ENCODE measurements at places on chromosomes 11 and 22.

GRCh38 chr11:102237096-102237735 is 80.1 kb upstream of the BIRC3 start:
- no peak for DNase-seq

DNA sequence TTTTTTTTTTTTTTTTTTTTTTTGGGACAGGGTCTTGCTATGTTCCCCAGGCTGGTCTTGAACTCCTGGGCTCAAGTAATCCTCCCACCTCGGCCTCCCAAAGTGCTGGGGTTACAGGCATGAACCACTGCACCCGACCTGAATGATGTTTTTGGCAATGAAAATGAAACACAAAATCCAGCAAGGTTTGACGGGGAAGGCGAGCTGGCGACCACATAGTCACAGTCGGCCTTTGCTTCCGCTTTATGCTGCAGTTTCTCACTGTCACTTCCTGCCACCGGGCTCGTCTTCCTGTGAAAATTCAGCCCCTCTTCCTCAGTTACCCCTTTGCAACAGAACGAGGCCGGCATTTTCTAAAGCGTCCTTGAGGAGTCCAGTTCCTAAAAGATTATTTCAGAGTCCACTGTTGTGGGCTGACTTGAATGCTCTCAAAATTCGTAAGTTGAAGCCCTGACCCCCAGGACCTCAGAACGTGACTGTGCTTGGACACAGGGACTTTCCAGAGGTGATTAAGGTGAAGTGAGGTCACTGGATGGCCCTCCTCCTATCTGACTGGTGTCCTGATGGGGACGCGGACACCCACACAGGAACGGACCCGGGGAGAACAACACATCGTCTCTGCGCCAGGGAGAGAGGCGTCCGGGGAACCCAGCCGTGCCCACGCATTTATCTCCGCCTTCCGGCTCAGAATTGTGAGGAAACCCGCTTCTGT is 2.9 kb upstream of the BID start:
- no peak for DNase-seq

DNA sequence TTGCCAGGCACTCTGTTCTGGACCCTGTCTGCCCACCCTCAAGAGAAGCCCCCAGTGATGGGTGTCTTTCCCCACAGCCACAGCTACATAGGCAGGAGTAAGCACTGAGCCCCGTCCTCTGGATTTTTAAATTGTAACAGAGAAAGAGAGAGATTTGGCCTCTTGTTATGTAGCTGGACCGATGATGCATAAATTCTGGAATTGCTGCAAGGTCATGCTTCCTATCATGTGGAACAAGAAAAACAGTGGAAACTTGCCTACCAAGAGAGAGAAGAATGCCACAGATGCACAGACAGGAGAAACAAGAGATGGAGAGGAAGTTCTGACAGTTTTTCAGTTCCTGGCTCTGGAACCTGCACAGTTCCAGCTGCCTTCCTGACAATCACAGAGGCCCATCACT is 150.2 kb downstream of the ETS1 start:
- DNase-seq = no peak

DNA sequence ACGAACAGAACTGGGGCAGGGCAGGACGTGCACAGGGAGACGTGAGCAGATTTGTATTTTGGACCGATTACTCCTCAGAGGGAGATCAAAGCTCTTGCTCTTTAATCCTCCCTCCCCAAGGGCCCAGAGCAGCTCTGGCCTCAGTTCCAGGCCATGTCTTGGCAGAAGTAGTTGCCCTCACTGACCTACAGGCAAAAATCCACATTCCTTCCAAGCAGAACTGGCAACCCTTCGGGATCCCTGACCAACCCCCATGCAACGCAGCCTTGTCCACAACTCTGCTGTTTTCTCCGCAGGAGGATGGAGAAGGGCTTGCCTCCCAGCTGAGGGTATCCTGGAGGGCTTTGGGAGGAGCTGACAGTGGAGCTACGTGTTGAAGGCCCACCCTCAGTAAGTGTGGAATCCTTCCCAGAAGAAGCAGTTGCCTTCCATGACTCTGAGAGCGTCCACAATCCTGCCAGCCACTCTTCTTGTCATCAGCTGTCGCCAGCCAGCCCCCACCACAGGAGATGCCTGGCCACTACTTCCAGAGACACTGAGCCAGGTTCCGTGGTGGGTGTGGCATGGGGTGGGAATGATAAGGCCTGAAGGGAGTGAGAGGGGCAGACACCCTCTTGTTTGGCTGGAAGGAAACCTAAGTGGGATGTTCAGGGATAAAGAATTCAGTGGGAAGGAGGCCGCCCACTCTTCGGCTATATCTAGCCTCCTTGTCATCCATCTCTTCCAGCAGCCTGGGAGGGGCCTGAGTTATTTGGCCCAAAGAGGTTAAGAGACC is 68.1 kb downstream of the PDE2A start:
- peak; percentile 45 for DNase-seq

GRCh38 chr11:100671471-100671870 is 15.6 kb upstream of the ARHGAP42 start:
- no peak for DNase-seq

DNA sequence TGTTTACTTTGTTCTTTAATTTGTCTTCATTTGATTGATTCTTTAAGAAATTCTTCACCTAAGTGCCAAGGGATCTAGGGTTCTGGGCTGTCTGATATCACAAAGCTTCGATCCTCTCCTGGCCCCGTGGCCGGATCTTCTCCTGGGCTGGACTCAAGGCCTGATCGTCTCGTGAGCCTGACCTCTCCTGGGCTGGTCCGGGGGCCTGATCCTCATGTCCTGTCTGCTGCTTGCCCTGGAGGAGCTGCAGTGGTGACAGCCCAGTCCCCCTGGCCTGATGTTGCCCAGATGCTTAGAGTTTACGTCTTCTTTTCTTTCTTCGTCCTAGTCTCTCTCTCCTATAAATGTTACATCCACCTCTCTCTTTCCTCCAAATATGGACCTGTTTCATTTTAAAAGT is 3.3 kb downstream of the NADSYN1 start:
- no peak for DNase-seq

GRCh38 chr11:128728767-128729587 is 35.1 kb downstream of the FLI1 start:
- DNase-seq = no peak

GRCh38 chr11:107706531-107706930 is 5.3 kb downstream of the SLN start:
- DNase-seq = no peak

GRCh38 chr11:20249796-20250195 is 89.5 kb upstream of the DBX1 start:
- DNase-seq = no peak

- DNase-seq = no peak
Observed at GRCh38 chr11:128522943-128523518, 64.3 kb downstream of the ETS1 start.

GRCh38 chr11:63375434-63375833 is 5.8 kb downstream of the SLC22A9 start:
- DNase-seq = no peak

DNA sequence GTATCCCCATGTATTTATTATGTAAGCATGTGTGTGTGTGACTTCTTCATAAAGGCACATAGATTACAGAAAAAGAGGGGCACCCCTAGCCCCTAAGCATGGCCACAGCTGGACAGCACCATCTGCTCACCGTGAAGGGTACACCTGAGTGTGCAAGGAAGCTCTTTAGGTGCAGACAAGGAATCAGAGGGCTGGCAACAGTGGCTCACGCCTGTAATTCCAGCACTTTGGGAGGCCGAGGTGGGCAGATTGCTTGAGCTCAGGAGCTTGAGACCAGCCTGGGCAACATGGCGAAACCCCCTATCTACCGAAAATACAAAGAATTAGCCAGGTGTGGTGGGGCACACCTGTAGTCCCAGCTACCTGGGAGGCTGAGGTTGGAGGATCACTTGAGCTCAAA is 56.3 kb downstream of the DGCR2 start:
- DNase-seq = no peak

- no peak for DNase-seq
Observed at GRCh38 chr11:31757260-31757835, 53.8 kb downstream of the PAX6 start.

DNA sequence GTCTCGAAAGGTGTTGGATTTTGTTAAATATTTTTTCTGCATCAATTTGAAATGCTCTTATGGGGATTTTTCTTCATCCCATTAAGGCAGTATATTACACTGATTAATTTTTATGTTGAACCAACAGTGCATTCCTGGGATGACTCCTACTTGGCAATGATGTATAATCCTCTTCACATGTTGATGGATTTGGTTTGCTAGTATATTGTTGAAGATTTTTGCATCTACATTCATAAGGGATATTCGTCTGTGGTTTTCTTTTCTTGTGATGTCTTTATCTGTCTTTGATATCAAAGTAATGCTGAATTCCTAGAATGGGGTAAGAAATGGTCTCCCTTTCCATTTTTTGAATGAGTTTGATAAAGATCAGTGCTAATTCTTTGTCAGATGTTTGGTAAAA is 18.7 kb upstream of the SLC35C1 start:
- DNase-seq = no peak

GRCh38 chr22:19916941-19917340 is 24.6 kb upstream of the COMT start:
- DNase-seq = no peak

DNA sequence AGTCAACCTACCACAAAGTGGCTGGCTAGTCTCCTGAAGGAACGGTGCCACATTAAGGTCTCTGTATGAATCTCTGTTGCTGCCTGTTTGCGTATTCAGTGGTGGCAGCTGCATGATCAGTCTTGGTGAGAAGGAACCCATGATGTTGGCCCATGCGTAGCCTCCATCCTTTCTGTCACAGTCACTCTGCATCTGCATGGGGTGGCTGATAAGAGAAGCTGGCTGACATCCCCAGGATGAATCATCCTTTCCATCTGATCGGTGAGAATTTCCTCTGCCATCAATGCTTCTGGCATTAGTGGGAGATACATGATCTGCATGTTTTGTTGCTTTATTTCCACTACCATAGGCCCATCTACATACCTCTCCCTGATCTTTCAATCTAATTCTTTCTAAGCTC is 199.0 kb upstream of the NECTIN1 start:
- DNase-seq = no peak

DNA sequence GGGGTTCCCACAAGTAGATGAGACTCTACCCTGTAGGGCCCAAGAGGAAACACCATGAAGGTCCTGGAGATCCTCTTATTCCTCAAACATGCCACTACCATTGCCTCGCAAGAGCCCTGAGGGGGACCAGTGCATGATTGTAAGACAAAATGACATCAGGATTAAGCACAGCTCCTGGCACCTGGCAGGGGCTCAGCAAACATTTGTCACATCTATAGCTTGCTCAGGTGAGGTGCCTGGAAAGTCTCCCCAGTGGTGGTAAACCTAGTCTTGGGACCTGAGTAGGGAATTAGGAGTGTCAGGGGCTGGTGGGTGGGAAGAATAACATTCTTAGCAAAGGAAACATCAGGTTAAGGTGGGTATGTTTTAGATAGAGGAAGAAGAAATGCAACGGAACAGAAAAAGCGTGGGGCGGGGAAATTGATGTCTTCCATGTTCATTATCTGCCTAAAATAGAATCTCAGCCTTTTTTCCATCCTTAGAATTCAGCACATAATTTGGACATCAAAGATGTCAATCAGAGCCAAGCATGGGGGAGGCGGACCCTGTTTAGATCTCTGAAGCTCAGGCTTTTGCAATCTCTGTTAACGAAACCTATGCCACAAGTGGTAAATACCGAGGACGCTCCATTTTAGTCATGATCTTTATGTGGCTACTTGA is 924 bp downstream of the YPEL1 start:
- no peak for DNase-seq

GRCh38 chr11:126319374-126319740 is 15.5 kb downstream of the DCPS start:
- DNase-seq = no peak

- DNase-seq = no peak
Observed at GRCh38 chr11:42234451-42234951, 775.0 kb upstream of the LRRC4C start.

DNA sequence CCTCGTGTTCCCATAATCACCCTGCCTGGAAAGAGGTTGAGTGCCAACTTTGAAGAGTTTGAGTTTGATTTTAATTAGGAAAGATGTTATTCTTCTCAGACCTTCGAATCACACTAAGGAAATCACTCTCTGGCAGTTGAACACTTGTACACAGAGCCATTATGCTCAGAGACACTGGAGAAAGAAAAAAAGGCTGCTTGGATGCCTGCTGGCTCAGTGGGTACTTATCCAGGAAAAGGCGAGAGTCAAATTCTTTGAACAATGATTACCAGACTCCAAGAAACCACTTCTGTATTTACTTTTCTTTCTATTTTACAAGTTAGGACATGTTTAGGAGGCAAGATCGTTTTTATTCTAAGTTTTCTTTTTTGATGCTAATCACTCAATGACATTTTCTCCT is 438.5 kb upstream of the FAT3 start:
- DNase-seq = no peak

- DNase-seq = no peak
Observed at GRCh38 chr11:68961245-68961644, 19.5 kb downstream of the MRGPRD start.

GRCh38 chr11:60127311-60127811 is 38.9 kb downstream of the MS4A2 start:
- no peak for DNase-seq

GRCh38 chr11:6455070-6455469 is 14.3 kb upstream of the HPX start:
- DNase-seq = no peak

DNA sequence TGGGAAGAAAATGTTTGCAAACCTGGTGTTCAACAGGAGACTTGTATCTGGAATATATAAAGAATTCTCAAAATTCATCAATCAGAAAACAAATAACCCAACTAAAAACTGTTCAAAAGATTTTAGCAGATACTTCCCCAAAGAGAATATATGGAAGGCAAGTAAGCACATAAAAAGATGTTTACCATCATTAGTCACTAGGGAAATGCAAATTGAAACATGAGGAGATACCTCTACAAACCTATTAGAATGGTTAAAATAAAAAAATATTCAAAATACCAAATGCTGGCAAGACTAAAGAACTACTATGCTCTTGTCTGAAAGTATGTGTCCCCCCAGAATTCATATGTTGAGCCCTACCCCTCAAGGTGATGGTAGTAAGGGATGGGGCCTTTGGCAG is 8.6 kb downstream of the EXPH5 start:
- DNase-seq = no peak

DNA sequence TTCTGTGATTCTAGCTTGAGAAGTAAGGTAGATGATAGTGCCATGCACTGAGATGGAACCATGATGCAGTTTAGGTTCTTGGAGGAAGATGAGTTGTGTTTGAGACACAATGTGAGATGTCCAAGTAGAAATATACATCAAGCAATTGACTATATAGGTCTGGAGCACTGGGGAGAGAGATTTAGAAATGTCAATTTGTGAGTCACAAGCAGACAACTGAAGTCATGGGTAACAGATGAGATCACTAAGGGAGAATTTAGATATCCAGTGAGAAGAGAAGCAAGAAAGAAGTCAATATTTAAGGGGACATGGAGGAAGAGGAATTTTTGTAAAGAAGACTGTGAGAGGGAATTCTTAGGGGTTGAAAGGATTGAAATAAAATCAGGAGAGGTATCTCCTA is 65.1 kb upstream of the RRAS2 start:
- no peak for DNase-seq

GRCh38 chr11:31412946-31413345 is 43.3 kb downstream of the DNAJC24 start:
- no peak for DNase-seq

- DNase-seq = peak; percentile 41
Observed at GRCh38 chr11:66100272-66101065, 30.4 kb downstream of the PACS1 start.

All from occipital lobe (tissue), 3 donors.